Kidney epithelial cell (primary cell): ENCODE measurements at places on chromosomes 13 and 19.
A peak's percentile ranks its signal among the peaks of the same experiment; 100 is the strongest.

DNA sequence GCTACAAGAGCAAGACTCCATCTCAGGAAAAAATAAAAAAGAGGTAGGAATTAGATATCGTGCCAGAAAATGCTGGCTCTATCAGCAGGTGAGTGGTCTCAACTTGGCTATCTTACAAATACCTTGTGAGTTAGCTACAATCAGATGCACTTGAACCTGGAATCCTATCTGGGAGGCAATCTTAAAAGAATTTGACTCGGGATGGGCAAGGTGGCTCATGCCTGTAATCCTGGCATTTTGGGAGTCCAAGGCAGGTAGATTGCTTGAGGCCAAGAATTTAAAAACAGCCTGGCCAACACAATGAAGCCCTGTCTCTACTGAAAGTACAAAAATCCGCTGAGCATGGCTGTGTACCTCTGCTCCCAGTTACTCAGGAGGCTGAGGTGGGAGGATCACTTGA, 29.4 kb downstream of the NLRP2 start:
- DNase-seq = no peak

DNA sequence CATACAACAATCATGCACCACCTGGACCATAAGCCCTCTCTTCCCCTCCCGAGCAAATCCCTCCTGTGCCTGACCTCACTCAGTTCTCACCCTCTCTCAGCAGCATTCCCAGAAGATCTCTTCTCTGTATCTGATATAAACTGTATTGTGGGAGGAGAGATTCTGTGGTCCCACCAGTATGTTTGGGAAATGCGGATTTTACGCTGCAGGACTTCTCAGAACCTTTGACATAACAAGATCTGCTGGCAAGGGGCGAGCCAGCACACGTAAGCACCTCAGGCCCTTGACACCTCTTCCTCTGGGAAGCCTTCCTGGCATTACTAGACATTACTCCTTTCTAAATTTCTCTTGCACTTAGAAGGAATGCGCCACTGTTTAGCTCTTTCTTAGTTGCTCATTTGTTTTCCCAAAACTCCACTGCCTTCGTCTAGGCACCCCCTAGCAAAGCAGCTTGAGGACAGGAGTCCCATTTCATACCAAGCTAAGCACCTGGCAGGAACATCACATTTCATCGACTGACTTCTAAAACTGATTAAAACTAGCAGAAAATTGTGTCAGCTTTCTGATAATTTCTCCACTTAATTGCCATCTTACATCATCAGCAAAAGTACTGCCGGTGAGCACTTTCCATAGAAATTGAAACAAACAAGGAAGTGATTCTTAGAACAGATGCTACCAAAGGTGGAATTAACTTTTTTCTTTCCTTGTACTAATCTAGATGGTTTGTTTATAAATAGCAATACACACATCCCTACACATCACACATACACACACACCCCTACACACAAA, 63.2 kb downstream of the CCDC70 start:
- DNase-seq = no peak

- DNase-seq = no peak
These were observed 649 bp downstream of the TMEM91 start for GRCh38 chr19:41376998-41377365.

DNA sequence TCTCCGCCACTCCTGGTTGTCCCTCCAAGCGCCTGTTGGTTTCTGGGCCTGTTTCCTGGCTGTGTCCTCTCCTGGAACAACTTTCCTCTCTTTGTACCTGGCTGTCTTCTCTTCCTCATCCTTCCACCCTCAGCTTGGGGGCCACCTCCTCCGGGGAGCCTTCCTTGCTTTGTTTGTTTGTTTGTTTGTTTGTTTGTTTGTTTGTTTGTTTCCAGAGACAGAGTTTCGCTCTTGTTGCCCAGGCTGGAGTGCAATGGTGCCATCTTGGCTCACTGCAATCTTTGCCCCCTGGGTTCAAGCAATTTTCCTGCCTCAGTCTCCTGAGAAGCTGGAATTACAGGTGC, 6.6 kb upstream of the TCF3 start:
- DNase-seq = no peak

DNA sequence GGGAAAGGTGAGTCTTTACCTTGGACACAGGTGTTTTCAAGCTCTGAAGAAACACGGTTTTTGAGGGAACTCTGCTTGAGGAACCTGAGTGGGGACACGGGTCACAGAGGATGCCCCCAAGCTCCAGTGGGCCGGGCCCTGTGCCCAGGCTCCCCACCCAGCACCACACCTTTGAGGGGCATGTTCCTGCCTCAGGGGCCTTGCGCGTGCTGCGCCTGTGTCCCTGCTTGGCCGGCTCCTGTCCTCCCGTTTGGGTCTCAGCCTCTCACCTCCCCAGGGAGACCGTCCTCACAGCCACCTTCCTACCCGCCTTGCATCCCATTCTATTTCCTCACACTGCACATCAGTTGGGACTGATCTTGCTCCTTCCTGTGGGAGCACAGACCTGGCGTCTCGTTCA, 21.1 kb downstream of the PIP5K1C start:
- DNase-seq = no peak

- DNase-seq = no peak
These were observed 375 bp downstream of the ANKRD10 start for GRCh38 chr13:110914331-110915056.

DNA sequence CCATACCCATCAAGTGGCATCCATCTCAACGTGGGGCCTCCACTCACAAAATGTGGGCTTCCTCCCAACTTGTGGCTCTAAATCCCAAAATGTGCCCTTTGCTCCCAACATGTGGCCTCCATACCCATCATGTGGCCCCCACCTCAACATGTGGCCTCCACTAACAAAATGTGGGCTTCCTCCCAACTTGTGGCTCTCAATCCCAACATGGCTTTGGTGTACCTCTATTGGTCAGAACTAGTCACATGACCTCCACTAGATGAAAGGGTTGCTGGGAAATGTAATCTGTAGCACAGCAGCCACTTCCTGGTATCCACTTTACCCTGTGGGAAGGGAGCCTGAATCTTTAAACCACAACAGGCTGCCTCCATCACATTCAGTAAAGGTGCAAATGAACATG, 10.1 kb upstream of the ACER1 start:
- DNase-seq = no peak

- DNase-seq = peak; percentile 81
These were observed 34.9 kb downstream of the DNAJC15 start for GRCh38 chr13:43058318-43058674.

DNA sequence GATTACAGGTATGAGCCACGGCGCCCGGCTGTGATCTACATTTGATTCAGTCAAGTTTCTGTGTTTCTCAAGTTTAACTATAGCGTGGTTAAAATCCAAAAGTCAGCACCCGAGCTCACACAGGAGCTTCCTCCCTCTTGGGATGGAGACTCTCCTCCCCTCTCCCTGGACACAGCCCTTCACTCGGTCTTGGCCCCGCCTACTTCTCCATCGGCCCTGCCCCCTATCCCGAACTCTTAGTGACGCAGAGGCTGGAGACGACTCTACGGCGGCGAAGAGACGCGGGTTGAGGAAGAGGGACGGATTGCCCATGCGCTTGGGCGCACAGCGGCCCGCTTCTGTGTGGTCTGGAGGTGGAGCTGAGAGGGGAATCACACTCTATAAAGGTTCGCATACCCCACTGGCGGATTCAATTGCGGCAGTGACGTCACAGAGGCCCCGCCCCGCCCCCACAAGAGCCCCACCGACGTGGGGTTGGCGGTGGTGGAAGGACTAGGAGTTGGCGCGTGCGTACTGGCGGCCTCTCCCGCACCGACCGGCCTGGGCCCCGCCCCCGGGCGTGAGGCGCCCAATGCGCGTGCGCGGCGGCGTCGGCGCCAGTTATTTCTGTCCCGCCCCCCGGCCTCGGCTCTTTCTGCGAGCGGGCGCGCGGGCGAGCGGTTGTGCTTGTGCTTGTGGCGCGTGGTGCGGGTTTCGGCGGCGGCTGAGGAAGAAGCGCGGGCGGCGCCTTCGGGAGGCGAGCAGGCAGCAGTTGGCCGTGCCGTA, at the start of gene TRIM28:
Gene TRIM28 (plus strand): TSS at position 239 of the 765 bp plus-strand sequence. CDS start 694 bp downstream, outside the sequence.
- peak; percentile 90 for DNase-seq

DNA sequence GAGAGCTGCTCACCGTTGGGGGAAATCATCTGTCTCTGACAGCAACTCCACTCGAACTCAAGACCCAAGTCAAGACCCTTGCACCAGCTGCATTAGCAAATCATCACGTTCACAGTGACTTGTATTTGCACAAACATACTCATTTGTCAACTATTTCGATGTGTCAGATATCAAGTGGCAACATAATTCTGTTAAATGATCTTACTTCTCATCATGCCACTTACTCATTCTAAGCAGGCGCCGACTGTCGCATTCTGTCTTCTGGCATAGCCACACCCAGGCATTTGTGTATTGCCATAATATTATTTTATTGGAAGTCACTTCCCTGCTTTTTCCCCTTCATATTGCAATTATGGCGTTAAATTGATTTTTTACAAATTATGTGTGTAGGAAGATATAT, 23.0 kb upstream of the ATP1A3 start:
- DNase-seq = no peak

DNA sequence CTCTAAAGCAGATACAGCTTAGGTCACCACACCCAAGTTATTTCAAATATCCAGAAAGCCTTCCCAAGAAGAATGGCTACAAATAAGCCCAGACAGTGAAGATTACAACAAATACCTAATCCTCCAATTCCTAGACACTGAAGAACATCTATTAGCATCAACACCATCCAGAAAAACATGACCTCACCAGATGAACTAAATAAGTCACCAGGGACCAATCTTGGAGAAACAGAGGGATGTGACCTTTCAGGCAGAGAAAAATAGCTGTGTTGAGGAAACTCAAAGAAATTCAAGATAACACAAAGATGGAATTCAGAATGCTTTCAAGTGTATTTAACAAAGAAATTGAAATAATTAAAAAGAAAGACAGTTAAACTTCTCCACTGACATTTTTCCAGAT, 15.0 kb upstream of the CLC start:
- DNase-seq = no peak

GRCh38 chr19:23810496-23810895, 51.8 kb upstream of the ZNF681 start:
- DNase-seq = no peak

GRCh38 chr13:61084988-61085387, 330.7 kb downstream of the PCDH20 start:
- DNase-seq = no peak

DNA sequence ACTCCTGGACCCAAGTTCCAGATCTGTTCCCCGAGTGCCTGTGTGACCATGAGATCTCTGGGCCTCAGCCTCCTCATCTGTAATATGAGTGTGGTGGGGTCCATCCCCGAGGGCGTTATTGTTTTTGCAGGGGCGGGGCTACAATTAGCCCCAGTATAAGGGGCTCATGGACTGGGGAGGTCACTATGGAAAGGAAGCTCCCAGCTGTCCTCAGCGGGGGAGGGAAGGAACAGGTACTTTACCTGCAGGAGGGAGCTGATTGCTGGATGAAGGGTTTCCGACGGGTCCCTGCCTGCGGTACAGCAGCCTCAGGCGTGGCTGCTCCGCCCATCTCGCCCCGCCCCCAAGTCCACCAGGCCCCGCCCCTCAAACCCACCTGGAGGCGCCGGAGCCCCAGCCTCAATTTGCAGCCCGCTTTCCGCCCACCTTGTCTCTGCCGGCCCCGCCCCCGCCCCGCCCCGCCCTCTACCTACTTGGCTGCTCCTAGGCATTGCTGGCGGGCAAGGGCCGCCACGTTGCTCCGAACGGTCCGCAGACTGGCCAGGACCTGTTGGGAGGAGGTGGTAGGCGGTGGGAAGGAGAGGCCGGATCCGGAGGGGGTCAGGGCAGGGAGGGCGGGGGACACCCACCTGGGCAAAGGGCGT, 5.5 kb downstream of the PDE4C start:
- DNase-seq = no peak

GRCh38 chr13:25249001-25249543, 38.2 kb downstream of the MTMR6 start:
- peak; percentile 23 for DNase-seq

DNA sequence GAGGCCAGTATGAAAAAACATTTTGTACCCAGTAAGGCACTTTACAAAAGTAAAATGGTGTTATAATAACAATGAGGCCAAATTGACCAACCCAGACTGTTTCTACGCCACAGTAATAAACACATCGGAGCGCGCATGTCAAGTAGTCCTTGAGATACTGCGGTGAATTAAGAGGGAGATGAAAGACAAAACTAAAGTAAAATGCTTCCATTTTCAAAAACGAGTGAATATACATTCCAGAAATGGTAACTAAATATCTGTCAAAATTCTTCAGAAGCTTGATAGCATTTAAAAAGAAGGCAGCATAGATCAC, 19.0 kb downstream of the N4BP2L1 start:
- no peak for DNase-seq

GRCh38 chr13:33454844-33455705, 169.5 kb upstream of the STARD13 start:
- DNase-seq = no peak

- DNase-seq = peak; percentile 25
These were observed 76.9 kb downstream of the ITGBL1 start for GRCh38 chr13:101529422-101529821.

DNA sequence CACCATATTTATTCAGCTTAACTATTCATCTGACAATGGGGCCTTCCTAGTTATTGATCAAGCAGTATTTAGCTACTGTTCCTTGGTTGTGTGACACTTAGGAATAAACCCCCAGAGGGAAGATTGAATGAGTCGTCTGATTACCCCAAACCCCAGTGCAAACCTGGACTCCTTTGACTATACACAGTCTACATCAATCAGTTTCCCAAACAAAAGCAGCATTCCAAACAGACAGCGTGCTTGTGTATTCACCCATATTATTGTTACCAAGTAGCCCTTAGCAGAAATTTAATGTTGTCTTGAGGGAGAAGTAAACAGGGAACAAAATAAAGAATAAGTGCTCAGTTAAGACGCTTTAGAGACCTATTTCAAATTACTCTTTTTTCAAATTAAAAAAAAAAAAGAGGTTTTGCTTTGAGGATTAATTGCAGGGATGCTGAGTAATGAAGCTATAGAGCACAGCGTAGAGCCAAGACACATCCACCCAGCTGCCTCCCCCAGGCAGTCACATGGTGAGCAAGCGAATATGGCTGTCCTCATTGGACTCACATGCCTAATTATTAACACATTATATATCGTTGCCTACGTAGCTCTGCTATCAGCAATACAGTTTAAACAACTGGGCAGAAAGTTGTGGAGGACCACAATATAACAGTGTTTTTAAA, 14.7 kb upstream of the B3GLCT start:
- DNase-seq = no peak

- no peak for DNase-seq
These were observed 46.3 kb downstream of the URI1 start for GRCh38 chr19:29988351-29988750.

DNA sequence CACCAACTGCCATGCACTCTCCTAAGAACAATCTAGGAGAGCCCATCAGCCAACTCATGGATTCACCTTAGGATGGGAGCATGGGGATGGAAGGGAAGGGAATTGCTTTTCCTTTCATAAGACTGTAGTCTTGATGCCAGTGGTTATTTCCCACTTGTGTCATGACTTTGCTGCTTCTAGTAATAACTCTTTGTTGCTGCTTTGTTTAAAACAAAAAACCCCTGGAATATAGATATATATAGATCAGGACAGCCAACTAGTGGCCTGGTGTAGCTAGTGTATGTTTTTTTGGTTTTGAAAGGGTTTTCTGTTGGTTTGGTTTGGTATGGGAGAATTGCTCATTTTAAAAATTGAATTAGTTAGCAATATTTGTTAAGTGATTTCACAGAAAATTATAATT, 39.3 kb upstream of the KCTD4 start:
- no peak for DNase-seq
